B cell (primary cell): ENCODE measurements at places on chromosomes 12 and 14.

- DNase-seq = no peak
Observed at GRCh38 chr12:118544569-118544968, 168.2 kb downstream of the SUDS3 start.

GRCh38 chr14:67564236-67564635 is 31.1 kb downstream of the PLEKHH1 start:
- DNase-seq = no peak

- no peak for DNase-seq
Observed at GRCh38 chr12:129841251-129841650, 62.6 kb downstream of the TMEM132D start.

DNA sequence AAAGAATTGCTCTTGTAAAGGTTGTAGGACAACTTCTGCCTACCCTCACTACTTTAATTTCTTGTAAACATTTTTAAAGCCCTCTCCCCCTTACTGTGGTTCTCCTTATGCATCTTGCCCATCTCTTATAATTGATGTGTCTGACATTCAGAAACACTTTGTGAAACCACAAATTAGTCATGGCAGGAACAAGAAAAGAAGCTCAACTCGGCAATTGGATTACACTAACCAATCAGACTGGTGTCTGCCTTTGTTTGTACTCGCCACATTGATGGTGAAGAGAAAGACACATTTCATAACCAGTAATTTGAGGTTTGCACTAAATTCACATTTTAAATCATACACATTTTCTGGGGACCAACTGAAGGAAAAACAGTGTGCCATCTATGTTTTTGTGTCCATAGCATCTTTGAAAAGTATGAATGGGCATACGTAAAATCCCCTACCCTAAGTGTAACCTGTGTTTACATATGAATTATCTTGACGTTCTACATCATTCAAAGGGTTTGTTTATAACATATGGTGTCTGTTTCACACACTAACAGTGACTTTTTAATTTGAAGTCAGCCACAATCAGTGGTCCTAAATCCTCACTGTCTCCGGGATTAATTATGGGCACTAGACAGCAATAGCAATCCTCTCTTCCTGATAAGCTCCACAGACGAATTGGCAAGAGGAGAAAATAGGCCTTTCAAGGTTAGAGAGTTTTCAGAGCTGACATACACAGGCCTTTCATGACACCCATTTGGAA is 49.9 kb downstream of the OTX2 start:
- DNase-seq = no peak

GRCh38 chr14:77143071-77143470 is 1.5 kb upstream of the ZDHHC22 start:
- no peak for DNase-seq

DNA sequence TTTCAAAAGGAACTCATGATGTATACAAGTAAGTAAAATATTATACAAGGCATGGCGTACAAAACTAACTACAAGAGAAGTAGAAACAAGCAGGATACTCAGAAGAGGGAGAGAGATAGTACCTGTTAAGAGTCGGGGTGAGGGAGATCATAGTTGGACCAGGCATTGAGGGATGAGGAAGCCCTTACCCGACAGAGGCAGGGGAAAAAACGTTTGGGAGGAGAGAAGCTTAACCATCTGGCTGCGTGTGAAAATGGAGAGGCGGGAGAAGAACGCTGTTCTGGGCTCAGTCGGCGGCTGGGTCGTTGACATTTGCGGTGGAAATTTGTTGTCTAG is 575 bp upstream of the FMNL3 start:
- no peak for DNase-seq
